SW 1271 (cell line): ENCODE measurements at places on chromosomes 12 and 14.

- DNase-seq: no peak
Measured at GRCh38 chr14:55693904-55694303, 113.9 kb downstream of the KTN1 start.

DNA sequence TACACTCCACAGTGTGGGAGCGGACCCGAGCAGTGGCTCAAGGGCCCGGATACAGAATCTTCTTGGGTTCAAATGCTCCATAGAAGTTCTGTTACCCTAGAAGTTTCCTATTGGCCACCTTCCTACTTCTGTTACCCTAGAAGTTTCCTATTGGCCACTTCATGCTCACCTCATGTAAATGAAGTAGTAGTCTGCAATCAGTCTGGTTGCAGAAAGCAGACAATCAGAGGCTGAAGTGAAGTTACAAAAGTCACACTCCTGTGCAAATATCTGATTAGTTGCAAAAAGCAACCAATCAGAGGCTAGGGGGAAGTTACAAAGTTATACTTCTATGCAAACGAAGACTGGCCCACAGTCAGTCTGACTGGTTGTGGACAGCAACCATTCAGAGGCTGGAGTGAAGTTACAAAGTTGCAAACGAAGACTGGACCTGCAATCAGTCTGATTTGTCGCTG lies 77.8 kb upstream of the CPNE8 start:
- DNase-seq: no peak

DNA sequence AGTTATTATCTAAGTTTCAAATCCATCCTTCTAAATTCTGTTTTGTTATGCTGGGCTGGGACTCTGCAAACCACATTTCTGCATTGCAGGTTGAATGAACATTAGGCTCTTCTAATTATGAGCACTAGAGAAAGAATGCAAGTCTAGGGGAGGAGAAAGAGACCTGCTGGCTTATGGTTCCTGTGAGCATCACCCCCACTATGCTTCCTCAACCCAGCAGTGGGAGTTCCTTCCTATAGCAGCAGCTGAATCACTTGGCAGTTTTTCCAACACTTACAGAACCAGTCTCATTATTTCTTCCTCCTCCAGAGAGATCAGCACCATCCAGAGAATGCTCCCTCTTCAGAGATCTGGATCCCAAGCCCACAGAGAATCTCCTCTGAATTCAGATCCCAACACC lies 297.7 kb upstream of the CLEC14A start:
- no peak for DNase-seq

DNA sequence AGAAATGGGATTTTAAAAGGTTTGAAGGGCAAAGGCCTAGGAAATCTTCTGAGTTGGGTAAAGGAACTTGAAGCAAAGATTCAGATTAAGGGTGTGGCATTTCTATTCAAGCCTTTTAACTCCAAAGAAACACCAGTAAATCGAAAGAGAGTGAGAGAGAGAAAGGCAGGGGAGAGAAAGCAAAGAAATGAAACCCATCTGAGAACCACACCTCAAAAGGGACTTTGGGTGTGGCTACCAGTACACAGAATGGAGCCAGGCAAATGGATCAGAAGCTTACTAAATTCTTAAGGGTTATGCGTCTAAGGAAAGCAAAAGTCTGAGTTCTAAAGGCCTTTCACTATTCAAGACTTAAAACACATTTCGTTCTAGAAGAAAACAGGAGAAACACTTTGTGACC lies 277.4 kb downstream of the BCL11B start:
- no peak for DNase-seq

DNA sequence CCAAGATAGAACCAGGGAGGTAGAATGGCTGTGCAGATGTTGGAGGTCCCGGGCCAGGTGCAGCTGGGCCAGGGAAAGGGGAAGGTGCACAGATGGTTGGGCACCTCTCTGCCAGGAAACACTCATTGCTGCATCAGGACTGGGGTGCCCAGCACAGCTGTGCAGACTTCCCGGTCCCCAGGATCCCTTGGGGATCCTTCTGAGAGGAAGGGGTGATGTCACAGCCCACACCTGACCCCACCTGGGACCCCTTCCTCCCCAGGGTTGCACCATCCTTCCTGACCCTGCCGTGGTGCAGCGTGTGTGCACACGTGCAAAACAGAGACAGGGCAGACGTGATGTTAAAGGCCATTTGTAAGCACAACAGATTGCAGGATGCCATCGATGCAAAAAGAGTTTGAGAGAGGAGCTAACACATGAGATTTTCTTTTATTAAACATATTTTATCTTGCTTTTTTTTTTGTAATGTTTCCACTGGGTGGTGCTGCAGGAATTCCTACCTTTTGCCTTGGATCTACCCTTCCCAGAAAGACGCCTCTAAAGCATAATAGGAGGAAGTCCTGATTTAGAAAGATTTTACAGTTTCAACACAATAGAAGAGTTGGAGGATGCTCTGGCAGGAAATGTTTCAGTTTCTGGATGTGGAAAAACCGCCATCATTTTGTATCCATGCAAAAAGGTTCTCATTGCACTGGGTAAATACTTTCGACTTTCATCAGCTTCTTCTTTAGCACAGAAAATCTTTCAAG lies 14.8 kb downstream of the ELK3 start:
- no peak for DNase-seq

DNA sequence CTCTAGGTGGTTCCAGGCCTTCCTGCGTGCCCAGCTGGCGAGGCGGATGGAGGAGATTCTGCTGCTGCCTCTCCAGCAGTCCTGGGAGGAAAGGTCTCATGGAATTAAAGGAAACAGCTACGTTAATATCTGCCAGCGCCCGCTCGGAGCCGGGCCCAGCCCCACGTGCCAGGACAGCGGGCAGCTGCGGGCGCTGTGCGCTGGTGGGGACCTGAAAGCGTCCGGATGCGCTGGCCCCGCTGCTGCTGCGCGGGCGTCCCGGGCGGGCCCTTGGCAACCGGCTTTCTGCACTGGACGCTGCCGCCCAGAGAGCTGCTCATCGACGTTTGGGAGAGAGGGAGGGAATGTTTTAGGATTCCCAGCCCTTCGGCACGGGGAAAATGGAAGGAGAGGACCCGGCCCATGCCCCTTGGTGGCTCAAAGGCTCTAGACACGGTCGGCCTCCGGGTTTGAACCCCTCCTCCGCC lies 8.6 kb upstream of the DYNC1H1 start:
- no peak for DNase-seq

DNA sequence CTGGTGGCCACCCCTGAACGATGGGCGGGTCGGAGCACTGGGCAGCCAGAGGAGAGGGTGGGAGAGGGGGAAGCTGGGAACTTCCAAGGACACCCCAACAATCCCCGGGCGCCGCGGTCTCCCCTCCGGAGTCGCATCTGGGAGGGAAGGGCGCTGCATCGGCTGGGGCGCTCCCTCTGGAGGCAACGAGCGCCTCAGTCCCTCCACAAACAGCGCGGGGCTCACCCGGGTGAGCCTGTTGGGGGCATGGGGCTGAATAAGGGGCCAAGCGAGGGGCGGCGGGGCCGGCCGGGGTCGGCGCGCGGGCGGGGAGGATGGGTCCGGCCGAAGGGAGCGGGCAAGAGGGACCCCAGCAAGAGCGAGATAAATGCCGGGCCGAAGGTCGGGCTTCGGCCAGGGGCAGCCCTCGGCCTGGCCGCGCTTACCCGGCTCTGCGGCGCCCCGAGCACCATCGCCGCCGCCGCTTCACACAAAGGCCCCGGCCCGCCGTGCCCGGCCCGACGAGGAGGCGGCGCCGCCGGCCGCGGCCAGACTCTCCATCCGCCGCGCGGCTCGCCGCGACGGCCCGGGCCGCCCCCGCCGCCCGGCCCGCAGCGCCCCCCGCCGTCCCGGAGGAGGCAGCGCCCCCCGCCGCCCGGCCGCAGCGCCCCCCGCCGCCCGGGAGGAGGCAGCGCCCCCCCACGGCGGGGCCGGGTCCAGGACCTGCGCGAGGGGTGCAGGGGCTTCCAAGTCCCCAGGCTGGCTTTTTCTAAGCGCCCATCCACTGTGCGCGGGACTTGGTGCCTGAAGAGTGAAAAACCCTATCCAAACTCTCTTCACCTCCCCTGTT lies at the start of gene ZBTB39:
TSS of gene ZBTB39 (minus strand) at position 567 of the 829 bp plus-strand sequence. CDS start 1,629 bp downstream, outside the sequence.
- DNase-seq: peak; percentile 42

- DNase-seq: no peak
Measured at GRCh38 chr12:53218551-53219291, 11.7 kb upstream of the ITGB7 start.

DNA sequence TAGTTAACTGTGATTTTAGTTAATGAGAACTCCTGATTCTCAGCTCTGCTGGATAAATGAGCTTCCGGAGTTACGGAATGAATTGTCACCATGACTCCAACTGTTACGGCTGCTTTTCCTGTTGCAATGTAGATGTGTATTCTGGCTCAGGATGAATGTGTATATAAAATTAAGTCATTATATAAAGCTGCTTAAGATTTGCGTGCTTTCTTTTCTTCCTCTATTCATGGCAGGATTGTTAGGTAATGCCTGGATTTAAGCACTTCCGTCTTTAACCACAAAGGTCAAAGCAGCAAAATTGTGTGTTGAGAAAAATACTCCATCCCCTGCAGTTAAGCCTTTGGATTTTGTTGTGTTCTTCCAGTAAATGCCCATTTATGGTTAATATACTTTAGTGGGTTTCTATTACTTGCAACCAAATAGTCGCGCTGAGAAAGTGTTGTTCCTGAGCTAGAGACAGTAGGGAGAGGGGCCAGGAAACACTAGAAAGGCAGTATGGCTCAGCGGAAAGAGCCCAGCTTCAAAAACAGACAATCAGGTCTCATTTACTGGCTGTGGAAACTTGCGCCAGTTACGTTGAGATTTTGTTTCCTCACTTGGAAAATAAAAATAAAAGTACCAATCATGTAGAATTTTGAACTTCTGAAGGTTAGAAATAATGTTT lies 9.4 kb upstream of the CCDC175 start:
- DNase-seq: no peak

GRCh38 chr12:45575417-45575816 lies 154.1 kb upstream of the ARID2 start:
- DNase-seq: no peak
